ENCODE measurements at places on chromosomes 6 and 20.

DNA sequence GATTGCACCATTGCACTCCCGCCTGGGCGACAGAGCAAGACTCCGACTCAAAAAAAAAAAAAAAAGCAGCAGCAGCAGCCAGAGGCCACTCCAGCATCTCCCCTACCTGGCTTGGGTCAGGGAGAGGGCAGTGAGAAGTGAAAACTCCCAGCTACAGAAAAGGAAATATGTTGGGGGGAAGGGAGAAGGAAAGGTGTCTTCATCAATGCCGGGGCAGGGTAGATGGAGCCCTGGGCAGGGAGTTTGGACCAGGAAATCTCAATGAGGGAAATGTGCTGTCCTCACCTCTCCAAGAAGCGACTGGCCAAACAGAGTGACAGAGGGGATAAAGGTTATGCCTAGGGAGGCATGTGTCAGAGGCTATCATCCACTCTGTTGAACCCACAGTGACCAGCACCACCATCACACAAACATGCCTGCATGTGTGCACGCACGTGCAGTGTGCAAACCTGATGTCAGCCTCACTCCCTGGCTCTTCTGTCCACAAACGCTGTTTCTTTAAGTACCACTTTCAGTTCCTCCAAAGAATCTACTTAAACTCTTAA is 887 bp upstream of the AIF1 start:
- no peak for DNase-seq

- DNase-seq: no peak
These were observed 1.8 kb upstream of the FASTKD5 start for GRCh38 chr20:3161316-3162079.

DNA sequence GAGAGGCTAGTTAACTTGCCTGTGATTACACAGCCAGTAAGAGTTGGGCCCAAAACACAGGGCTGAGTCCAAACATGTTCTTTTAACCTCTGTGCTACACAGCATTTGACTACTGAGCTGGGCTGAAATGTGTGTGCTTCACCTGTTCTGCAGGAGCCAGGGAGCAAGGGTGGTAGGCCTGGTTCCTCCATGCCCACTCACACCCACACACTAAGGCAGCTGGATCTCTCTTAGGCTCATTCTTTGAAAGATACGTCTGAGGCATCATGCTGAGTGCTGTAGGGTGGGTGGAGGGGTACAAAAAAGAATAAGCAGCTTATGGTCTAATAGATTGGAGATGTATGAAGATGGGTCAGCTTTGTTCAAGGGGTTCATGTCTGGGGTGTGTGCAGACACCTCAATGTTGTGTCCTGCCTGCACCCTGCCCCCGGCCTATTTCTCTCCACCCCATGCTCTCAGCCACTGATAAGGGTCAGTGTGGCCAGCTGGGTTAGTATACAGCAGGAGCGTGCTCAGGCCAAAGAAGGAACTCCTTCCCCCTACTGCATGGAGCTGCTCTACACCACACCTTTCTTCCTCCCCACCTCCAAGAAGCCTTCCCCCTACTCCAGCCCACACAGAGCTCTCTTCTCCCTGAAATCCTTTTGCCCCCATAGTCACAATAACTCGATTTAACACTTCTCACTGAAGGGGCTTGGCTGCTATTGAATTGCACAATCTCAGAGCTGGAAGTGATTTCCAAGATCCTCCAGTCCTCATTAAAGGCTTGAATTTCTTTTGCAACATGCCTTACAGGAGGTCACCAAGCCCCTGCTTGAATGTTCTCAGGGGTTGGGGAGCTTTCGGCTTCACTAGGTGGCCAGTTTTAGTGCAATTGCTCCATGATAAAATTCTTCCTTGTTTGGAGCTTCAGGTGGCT is 3.4 kb downstream of the PPP2R5D start:
- DNase-seq: no peak

- DNase-seq: no peak
These were observed 29.3 kb upstream of the RALY start for GRCh38 chr20:33964441-33964840.

GRCh38 chr20:22686097-22686496 is 101.7 kb upstream of the FOXA2 start:
- DNase-seq: no peak

DNA sequence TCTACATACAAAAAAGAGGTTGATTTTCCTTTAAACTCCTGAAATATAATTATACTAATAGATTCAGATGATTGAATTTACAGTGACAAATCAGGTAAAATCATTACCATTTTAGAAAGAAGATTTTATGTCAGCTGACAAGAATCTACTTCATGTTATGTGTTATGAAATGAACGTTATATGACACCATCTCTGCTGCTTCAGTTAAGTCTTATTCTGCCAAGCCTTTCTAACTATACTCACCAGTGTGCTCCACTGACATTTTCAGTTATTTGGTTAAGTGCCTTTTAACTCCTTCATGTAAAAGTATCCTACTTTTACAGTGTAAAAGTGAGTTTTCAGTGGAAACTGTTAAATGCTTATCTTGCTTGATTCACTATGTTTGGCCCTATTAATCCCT is 80.4 kb downstream of the RWDD2A start:
- no peak for DNase-seq

DNA sequence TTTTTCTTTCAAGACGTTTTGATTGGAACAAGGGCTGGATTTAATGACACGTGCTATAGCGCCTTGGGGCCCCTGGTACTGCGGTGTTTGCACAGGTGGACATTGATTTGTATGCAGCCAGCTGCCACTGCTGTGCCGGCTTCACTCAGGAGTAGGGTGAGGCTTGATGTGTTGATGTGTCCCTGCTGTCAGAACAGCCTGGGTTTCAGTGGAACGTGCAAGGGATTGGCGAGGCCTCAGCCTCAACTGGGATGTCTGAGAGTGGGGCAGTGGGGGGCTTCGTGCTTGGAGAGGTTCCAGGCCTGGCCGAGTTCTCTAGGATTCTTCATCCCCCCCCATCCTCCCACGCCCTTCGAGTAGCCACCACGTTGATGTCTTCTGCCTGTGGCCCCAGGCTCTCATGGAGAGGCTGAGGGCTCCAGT is 23.0 kb downstream of the PYGB start:
- DNase-seq: no peak

DNA sequence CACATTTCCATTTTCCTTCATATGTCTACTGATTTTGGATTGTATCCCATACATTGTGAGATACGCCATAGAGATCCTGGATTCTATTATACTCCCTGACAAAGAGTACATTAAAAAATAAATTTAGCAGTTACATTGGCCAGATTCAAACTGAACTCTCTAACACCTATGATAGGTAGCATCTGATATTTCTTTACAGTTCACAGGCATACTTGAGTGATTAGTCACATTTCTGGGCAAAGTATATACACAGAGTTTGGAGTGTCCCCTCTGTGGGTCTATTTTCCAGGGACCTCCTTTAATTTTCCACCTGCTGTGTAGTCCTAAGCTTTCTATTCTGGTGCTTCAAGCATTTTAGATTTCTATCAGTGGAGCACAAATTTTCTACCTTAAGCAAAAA is 96.4 kb downstream of the TBC1D32 start:
- no peak for DNase-seq

GRCh38 chr20:1124421-1124820 is 6.0 kb downstream of the PSMF1 start:
- DNase-seq: no peak

GRCh38 chr6:12334526-12335130 is 44.5 kb downstream of the EDN1 start:
- DNase-seq: no peak

- no peak for DNase-seq
These were observed 43.9 kb upstream of the PRND start for GRCh38 chr20:4677846-4678245.

- DNase-seq: no peak
These were observed 171.3 kb downstream of the FAXC start for GRCh38 chr6:99178168-99178567.

DNA sequence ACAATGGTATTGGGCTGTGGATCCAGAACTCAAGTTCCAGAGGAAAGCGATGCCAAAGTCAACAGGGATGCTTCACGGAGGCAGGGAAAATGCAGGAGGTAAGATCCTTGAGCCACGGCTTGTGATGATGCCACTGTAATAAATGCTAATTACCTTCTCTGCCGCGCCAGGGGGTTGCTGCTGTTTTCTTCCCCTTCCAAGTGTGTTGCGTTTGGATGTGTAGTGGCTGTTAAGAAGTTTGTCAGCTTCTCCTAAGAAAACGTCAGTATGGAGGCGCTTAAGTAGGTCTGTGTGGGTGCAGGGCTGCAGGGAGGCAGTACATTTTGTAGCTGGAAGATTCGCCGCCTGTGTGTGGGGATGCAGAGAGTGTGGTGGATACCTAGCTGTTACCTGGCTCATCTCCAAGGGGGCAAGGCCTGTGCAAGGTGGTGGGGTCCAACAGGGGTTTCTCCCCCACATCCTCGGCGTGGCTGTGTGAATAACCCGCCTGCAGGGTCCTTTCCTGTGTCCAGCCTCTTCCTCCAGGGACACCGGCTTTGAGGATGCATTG is 318.7 kb downstream of the CDH4 start:
- no peak for DNase-seq

GRCh38 chr6:57087916-57088315 is 2.1 kb upstream of the ZNF451 start:
- DNase-seq: no peak

DNA sequence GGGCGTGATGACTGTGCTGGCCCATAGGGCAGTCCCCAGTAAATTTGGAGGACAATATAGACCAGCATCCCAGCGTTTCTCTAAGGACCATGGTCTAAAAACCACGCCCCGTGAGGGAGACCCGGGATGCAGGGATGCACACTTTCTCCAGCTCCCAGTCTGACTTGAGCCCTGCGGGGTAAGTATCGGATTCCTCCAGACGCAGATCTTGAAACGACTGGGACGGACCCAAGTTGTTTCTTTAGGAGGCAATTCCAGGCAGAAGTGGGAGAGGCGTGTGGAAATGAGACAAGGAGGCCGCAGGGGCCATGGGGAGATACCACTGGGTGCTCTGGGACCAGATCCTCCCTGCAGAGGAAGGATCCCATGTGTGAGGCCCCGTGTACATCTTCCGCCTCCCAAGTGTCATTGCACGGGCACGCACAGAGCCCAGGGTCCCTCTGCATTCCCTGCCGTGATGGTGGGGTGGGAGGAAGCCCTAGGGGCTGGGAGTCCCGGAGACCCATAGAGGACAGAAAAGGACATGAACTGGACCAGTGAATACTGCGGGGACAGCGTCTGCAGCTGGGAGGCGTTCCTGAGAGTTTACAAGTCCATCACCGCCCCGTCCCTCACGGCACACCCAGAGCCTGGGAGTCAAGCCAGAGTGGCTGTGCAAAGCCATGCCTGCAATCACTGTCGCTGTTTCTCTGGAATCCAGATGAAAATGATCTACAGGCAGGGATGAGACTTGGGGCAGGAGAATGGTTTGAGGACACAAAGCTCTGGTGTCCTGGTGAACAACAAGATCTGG is 522.9 kb downstream of the CDH26 start:
- DNase-seq: no peak

- DNase-seq: no peak
These were observed 392.1 kb upstream of the HSF2 start for GRCh38 chr6:122007339-122007738.

DNA sequence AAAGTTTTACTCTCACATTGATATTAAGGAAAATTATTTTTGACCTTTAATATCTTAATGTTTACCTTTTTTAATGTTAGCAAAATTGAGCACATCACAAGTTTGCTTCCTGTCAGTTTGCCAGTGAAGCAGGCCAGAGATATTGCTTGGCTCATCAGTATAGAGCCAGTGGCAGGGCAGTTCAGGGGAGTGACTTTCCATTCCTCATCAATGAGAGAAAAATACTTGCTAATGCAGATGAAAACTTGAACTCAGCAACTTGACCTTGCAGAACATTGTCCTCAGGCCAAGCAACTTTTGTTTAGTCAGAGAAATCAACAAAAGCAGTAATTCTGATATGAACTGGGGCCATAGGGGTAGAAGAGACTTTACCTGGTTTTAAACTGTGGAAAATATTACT is 6.9 kb downstream of the TAB2 start:
- DNase-seq: no peak

GRCh38 chr20:59561614-59562277 is 42.6 kb upstream of the PHACTR3 start:
- DNase-seq: no peak

- DNase-seq: no peak
These were observed 54.3 kb downstream of the PPP1R14C start for GRCh38 chr6:150196942-150197745.

- no peak for DNase-seq
These were observed 336.4 kb upstream of the HSF2 start for GRCh38 chr6:122063076-122063475.

DNA sequence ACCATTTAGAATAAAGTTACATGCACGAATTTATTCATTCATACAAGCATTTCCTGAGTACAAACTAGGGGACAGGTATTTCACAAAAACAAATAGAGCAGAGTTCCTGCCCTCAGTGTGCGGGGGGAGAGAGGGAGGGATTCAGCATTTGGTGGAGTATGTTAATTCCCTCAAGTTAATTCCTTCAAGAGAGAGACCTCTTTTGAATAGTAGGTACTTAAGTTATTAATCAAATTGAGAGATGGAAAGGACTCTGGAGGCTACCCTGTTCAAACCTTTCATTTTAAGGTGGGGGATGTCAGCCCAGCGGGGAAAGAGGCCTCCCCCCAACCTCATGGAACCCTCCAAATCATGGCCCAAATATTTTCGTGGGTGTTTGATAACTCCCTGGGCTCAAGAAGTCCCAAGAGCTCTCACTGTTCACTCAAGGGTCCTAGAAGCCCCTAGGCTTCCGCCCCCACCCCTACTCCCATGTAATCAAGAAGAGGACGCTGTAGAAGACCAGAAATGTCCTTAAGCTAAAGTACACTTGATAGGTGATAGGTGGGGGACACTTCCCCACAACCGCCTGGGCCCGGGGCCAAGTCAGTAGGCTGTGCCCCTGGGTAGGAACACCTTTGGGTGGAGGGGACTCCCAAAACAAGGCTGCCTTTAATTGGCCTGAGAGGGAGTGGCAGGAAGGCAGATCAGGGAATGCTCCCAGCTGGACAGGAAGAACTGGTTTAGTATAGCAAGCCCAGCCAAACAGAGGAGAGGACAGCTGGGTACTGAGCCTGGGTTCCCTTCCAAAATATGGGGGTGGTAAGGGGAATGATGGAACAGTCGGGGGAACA is 2.9 kb downstream of the SDC4 start:
- DNase-seq: no peak

GRCh38 chr20:38579219-38579910 is 1.6 kb upstream of the ADIG start:
- DNase-seq: no peak

- DNase-seq: no peak
These were observed 214.5 kb downstream of the TBX18 start for GRCh38 chr6:84549917-84550316.

DNA sequence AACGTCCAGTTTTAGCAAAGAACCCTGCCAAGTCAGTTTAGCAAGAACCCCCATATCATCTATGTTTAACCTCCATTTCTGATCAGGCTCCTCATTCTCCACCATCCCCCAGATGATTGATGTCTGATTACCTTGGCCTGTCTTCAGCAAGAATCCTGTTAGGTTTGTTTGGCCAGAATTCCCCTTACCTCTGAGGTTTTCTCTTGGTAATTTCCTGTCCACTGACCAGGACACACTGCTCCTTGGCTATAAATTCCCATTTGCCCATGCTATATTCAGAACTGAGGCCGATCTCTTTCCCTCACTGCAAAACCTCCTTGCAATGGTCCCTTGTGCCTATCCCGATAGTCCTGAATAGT is 27.0 kb downstream of the ZNF311 start:
- no peak for DNase-seq
